Stimulated activated CD8-positive, alpha-beta memory T cell treated with anti-CD3 and anti-CD28 coated beads, Interleukin-2, amount 100 ng/mL, for 1 hour (primary cell): ENCODE measurements at places on chromosomes 16 and 17.

GRCh38 chr17:42163113-42163512, 8.3 kb upstream of the RAB5C start:
- DNase-seq = no peak

DNA sequence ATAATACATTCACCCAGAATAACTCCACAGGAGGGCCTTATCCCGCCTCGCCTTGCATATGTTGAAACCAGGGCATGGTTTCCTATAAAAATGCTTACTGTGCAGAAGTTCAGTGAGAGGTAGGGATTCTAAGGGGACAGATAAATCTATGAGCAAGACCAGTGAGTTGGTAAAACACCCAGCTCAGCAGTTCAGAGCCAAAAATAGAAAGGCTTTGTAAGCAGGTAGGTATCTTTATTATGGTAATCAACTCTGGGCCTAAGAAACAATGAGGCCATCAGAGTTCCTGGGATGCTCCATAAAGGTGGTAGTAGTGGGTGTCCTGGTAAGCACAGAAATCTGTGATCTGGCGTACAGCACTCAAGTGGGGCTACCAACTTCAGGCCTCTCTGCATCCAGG, 549.4 kb upstream of the CDH5 start:
- no peak for DNase-seq

DNA sequence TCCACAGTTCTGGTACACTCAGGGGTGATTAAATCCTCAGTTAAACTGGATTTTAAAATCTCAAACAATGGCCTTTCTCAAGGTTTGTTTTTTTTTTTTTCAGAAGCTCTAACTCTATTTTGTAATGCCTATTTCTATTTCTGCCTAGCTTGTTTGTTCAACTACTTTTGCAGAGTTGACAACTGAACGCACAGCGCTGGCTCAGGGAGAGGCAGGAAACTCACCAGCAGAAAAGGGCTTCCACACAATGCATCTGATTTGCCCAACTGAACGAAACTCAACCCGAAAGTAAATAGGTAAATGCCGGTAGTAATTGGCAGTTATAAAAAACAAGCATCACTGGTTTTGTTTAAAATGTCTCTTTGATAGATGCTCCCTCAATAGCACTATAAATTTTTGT, 52.7 kb upstream of the CNEP1R1 start:
- no peak for DNase-seq

DNA sequence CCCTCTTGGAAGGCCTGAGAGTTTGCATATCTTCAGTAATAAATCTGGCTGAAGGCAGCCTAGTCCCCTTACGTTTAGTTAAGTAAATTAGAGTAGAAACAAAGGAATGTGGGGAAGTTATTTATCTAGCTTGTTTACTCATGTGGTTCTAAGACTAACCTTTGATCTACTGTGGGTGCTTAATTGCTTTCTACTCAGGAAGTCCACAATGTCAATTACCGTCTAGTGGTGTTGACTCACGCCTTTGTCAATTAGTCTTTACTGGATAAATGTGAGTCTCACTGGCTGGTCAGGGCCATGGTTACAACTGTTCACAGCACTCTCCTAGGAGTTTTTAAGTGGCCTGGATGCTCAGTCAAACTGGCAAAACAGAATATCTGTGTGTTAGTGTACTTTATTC, 2338.4 kb downstream of the TP53TG3F start:
- no peak for DNase-seq

GRCh38 chr17:76018340-76018680, 8.8 kb downstream of the EVPL start:
- no peak for DNase-seq

DNA sequence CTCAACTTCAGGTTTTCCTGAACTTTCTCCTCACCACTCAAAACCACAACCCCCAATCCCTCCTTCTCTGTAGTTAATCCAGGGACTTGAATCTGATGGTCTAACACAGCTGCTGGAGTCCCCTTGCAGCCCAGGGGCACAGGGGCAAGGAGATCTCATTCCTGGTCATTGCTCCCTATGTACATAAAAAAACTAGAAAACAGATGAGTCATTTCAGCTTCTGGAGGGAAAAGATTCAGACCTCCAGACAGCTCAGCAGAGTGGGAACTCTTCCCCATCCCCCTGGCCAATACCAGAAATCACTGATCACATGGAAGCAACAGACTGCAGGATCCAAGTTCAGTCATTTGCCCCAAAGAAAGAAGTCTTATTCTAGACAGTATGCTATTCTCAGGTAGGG, 62.1 kb downstream of the DYNLRB2 start:
- DNase-seq = no peak

DNA sequence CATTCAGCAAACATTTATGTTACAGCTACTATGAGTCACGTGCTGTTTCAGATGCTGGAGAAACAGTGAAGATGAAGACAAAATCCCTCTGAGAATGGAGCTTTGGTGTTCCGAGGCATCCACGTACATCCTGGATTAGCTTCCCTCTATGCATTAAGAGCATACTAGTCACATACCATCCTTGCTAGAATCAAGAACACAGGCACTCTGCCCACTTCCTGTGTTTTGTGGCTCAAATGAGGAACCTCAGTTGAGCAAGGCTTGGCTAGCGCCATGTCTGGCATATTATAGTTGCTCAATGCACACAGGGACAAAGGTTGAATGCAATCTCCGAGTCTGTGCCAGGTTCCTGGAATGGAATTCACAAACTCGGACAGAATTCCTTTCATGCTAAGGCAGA, 297.5 kb downstream of the XYLT1 start:
- no peak for DNase-seq

DNA sequence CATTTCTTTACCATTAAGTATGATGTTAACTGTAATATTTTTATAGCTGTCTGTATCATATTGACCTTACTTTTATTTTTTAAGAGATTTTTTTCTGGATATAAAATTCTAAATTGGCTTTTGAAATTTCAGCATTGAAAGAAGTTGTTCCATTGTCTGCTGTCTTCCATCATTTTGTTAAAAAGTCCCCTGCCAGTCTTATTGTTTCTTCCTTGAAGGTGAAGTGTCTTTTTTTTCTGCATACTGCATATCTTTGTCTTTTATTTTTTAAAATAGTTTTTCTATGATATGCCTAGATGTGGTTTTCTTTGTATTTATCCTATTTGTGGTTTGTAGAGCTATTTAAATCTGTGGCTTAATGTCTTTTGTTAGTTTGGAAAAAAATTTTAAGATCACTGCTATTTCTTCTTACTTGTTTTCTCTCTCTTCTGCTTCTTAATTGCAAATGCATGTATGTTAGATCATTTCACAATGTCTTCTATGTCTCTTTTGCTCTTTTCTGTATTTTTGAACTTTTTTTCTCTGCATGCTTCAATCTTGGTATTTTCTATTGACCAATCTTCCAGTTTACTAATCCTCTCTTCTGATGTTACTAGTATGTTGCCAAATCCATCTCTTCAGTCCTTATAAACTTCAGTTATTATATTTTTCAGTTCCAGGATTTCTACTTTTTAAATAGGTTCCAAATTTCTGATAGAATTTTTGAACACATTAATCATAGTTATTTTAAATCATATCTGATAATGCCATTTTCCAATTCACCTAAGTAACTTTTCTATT, 20.2 kb downstream of the IL21R start:
- DNase-seq = no peak

- DNase-seq = no peak
Measured at GRCh38 chr17:77320044-77320440, 179.3 kb downstream of the SEC14L1 start.

GRCh38 chr17:48478224-48479013, 48.4 kb upstream of the SKAP1 start:
- no peak for DNase-seq

GRCh38 chr16:66295213-66295612, 71.3 kb upstream of the CDH5 start:
- no peak for DNase-seq

DNA sequence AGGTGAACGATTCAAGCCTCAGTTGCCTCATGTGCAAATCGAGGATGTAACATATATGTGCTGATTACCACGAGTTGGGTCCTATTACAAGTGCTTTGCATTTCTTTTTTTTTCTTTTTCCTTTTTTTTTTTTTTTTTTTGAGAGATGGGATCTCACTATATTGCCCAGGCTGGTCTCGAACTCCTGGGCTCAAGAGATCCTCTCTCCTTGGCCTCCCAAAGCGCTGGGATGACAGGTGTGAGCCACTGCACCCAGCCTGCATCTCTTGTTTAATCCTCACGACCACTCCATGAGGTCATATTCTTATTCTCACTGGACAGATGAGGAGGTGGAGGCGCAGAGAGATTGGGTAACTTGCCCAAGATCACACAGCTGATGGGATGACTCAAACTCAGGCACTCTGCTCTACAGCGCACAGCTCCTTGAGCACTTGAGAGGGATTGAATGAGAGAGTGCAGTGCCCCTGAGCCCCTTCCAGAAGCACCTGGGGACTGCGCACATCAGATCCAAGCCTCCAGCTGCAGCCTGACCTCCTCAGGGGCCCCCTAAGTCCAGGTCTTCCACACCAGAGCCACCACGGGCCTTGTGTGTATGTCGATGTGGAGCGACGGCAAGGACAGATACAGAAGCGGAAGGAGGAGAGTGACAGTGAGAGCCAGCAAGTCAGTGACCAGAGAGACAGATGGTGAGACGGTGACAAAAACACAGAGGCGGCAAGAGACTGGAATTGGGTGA, 4.9 kb downstream of the STX1B start:
- DNase-seq = no peak

DNA sequence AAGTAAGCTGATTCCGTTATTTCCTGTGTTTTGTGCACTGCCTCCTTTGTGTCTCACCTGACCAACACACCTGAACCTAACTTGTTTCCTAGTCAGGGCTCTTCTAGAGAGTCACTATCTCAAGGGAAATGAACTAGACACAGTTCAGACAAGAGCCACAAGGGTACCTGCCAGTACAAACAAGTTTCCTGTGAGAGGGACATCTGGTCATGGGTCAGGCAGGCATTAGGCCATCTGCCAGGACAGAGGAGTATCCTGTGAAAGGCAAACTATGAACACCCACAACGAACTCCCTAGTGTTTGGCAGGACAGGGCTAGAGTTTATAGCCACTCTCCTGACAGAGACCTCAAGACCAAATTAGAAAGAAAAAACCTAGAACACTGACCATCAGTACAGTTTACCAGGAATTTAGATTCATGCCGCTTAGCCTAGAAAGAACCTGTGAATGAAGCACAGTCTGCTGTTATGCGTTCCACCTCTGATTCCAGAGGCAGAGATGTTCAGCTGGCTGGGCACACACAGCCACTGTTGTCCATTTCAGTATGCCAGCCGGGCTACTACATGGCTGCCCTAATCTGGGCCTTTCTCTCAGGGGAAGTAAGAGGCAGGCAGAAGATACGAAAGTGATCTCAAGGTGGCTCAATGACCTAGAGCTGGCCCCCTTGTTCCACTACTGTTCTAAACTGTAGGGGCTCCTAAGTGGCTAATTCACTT, 20.7 kb upstream of the GLG1 start:
- no peak for DNase-seq

- no peak for DNase-seq
Measured at GRCh38 chr16:73002866-73003265, 45.1 kb downstream of the ZFHX3 start.

- DNase-seq = no peak
Measured at GRCh38 chr17:75404731-75405364, 630 bp downstream of the GRB2 start.
